ENCODE measurements at places on chromosomes 4 and X.

DNA sequence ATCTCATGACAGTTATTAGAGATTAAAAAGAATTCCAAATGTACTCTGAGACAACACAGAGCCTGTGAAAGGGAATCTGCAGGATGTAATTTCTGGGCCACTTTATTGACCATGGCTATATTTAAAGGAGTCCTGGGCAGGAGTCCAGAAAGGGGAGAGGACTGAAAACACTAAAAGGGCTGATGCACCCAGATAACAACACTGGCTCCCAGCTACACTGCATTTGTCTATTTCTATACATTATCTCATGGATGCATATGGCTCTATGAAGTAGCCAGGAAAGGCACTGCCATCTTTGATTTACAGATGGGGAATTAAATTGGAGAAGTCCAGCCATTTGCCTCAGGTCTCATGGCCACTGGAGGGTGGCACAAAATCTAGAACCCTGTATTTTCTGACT, 56.0 kb downstream of the MED28 start:
- DNase-seq: no peak

GRCh38 chr4:125267630-125268029, 47.1 kb upstream of the FAT4 start:
- DNase-seq: no peak

GRCh38 chrX:69431420-69431819, 72.7 kb upstream of the NALF2 start:
- no peak for DNase-seq

DNA sequence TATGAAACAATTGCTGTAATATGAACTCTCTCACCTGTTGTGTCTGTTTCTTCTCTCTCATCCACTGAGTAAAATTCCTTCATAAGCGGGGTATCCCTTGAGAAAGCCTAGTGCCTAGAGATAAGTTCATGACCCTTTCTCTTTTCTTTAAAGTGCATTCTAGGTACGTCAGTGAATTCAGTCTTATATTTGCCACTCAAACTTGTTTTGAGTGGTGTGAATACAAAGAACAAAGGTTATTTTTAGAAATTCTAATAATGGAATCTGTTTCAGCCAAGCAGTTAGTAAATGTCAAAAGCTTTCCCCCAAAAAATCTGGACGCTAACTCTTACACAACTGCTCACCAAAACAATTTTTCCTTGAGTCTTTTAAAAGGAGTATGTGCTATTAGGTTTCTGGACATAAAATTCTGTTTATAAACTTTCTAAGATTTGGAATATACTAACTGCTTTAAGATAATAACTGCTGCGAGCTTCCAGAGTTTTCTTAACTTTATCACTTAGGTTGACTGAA, 112.0 kb downstream of the VEGFC start:
- DNase-seq: no peak

DNA sequence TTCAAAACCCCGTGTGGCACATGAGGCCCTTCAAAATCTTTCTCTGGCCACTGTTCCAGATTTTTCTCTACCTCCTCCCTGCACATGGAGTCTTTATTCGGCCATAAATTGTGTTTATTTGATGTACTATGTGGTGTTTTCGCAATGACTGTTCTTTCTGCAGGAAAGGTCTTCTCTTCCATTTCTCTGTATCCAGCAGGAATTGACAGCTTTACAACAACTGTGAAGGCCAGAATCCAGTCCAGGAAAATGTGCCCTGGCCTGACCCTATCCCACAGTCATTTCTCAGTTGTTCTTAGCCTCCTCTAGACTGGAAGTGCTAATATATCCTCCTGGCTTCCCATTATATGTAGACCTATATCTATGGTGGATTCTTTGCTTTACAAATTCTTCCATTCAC, 191.4 kb downstream of the COL25A1 start:
- DNase-seq: no peak

GRCh38 chr4:150082241-150082640, 4.0 kb downstream of the DCLK2 start:
- DNase-seq: no peak

GRCh38 chr4:111806331-111806730, 338.9 kb upstream of the FAM241A start:
- no peak for DNase-seq

GRCh38 chr4:80507077-80507476, 171.5 kb downstream of the CFAP299 start:
- no peak for DNase-seq

- no peak for DNase-seq
Measured at GRCh38 chrX:134747006-134747405, 88.7 kb upstream of the PLAC1 start.

DNA sequence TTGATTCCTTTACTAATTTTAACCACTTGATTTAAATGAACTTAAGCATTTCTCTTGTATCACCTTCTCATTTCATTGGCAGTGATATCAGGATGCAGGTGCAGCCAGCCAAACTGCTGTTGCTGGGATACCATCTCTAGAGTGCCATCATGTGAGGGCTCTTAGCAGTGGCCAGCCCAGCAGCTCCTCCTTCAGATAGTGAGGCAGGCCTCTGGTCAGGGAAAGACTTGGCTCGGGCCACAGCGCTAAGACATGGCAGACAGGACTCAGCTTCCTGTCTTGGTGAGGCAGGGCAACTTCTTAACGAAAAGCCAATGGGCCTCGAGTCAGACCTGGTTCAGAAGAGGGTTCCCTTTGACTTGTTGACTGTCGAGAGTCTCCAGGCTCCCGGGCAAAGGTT, 50.0 kb downstream of the NOP14 start:
- DNase-seq: no peak

- no peak for DNase-seq
Measured at GRCh38 chrX:37800717-37801116, 20.9 kb downstream of the CYBB start.

GRCh38 chr4:124873361-124874171, 161.0 kb upstream of the ANKRD50 start:
- no peak for DNase-seq

DNA sequence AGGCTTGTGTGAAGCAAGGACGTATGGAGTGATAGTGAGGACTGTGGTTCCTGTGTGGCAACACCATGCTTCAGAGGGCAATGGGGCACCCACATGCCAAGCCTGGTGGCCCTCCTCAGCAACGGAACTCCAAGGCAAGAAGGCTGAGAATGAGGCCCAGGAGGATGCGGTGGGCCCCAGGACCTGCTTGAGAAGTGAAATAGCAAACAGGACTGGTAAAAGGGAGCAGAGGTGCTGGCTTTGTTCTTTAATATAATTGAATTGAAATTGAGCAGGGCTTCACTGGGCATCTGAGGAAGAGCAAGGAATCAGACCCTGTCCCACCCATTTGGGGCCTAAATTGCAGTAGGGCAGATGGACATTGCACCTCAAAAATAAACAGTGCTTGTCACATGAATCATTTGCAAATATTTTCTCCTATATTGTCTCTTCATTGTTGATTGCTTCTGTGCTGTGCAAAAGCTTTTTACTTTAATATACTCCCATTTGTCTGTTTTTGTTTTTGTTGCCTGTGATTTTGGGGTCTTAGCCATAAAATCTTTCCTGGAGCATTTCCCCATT, 2.3 kb downstream of the TMEM187 start:
- DNase-seq: no peak
